ENCODE measurements at places on chromosomes 16 and 17. TPM values are rescaled to one million over a fixed set of nuclear protein-coding genes. Genes with fewer than 3 reads are reported as not detected.

GRCh38 chr17:39018267-39019134, 51.3 kb upstream of the FBXO47 start:
- DNase-seq = no peak

DNA sequence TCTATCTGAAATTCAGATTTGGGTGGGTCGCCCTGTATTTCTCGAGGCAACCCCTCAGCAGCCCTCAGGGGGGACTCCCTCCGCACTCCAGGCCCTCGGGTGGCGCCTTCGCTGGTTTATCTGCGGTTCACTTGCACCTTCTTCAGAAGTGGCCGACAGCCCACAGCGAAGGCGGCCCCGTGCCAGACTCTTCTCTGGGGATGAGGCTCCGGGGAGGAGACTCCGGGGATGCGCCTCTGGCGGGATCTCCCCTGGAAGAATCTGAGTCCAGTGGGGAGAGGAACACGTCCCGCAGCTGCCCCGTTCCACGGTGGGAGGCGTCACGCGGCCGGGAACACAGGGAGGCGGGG, 63.9 kb upstream of the DNAJA2 start:
- peak; percentile 15 for DNase-seq

DNA sequence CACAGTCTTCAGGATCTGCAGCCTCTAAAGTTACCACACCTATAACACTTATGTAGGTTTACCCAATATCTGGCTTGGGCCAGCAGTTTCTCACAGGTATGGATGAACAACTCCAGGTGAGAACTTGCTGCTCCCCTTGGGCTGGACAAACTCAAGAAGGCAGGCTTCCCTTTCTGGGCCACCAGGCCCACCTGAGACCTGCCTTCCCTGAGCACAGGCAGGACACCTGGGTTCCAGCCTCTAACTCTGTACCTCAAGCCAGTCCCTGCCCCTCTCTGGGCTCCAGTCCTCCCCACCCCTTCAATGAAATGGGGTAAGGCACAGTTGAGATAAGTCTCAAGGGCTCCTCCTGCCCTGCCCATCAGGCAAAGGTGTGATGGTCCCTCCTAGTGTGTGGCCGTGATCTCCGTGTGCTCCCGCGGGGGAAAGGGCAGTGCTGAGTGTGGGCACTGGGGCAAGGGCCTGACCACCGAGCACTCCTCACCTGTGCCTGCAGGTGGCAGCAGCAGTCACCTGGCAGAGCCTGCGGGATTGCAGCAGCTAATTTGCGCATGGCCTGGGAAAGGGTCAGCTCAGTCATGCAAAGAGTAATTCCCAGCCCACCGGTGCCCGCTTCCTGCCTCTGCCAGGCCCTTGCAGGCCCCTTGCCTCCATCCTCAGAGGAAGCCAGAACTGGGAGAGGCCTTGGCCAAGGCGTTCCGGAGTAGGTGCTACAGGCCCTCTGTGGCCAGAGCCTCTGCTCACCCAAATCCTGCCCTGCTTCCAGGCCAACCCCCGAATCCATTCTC, 28.2 kb upstream of the ADGRG1 start:
- no peak for DNase-seq

DNA sequence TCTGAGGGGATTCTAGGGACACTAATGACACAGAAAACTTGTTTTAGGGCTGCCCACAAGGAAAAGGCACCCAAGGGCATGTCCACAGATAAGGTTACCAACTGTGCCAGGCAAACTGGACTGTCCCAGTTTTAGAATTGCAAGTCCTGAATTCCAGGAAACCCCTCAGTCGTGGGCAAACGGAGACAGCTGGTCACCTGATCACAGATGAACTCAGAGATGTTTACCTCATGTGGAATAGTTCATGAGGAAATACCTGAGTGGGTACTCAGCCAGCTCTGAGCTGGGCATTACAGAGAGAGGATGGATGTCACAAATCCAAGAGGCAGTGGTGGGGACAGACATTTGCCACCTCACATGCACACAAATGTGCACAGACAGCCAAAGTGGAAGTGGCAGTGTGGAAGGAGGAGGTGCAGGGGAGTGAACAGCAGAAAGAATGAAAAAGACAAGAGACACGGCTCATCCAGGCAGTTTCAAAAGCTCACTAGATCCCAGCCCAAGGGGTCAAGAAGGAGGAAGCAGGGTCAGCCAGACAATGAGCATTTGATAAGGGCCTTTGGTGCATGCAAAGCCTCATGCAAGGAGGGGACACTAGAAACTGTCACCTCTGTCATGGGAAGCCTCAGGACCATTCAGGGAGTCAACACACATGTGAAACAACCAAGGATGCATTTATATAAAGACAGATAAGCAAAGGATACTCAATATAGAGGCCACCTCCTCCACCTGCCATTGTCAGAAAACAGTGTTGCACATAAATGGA, 24.8 kb downstream of the TTLL6 start:
- no peak for DNase-seq

DNA sequence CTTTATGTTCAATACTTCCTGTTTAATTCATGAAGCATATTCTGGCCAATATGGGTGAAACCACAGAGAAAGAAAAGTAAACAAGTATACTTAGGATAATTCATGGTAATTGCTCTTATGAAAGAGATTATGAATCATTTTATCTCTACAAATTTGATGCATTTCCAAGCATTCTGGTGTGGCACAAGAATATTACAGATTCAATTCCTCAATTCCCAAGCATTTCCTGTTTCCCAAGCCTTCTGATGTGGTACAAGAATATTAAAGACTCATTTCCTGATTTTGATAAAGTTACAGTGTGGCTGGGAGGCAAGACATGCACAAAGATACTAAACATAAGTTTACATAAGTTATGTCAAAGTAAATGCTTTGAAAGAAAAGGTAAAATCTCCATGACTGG, 126.1 kb upstream of the NUDT7 start:
- DNase-seq = no peak

GRCh38 chr16:84941921-84942320, 69.4 kb downstream of the ZDHHC7 start:
- no peak for DNase-seq

GRCh38 chr16:72902206-72902605, 145.7 kb downstream of the ZFHX3 start:
- no peak for DNase-seq

GRCh38 chr16:2770057-2770951, 6.8 kb downstream of the ELOB start:
- DNase-seq = no peak

GRCh38 chr16:10097271-10097670, 85.0 kb downstream of the GRIN2A start:
- DNase-seq = no peak

Gene ASPA
- polyA plus RNA-seq = 23.7 TPM

Gene TMEM231
- polyA plus RNA-seq = 26.4 TPM

Measured in right lung (tissue), 10 donors.